Cerebellar nuclear complex (tissue), 1 donor: ENCODE measurements at places on chromosomes 2 and 18.

DNA sequence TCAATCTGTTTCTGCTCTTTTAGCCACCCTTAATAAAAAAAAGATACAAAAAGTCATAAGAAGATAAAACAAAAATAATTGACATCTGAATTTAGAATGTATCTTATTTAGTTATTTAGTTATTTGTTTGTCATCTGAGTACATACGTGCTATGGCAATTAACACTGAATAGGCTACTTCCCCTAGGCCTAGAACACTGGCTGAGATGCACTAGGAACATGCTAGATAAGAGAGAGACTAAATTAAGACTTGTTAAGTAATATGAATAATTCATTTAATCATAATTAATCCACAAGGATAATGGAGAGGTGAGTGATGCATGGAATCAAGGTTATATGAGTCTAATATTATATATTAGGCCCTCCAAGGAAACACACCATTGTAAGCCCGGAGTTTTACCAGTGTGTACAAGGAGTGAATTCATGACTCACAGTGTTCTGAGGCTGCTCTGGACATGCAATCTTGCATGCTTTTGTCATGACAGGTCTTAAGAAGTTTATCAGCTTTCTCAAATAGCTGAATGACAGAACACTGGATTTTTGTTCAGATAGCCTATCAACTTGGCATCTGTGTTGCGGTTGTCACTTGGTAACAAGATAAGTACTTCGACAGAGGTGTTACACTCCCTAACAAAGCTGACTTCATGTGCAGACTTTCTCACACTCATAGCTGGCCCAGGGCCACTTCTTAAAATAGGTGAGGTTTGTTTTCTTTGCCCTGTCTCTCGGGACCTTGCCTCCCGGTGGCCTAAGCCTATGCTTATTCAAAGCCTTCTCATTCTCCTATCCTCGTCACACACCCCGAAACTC, 5.0 kb upstream of the SERPINB2 start:
- DNase-seq, result no peak

GRCh38 chr2:135762022-135762421, 20.4 kb downstream of the UBXN4 start:
- DNase-seq, result no peak

GRCh38 chr2:72325592-72326422, 178.1 kb upstream of the CYP26B1 start:
- no peak for DNase-seq

- DNase-seq, result no peak
These were observed 5.8 kb downstream of the HDLBP start for GRCh38 chr2:241309684-241310117.

DNA sequence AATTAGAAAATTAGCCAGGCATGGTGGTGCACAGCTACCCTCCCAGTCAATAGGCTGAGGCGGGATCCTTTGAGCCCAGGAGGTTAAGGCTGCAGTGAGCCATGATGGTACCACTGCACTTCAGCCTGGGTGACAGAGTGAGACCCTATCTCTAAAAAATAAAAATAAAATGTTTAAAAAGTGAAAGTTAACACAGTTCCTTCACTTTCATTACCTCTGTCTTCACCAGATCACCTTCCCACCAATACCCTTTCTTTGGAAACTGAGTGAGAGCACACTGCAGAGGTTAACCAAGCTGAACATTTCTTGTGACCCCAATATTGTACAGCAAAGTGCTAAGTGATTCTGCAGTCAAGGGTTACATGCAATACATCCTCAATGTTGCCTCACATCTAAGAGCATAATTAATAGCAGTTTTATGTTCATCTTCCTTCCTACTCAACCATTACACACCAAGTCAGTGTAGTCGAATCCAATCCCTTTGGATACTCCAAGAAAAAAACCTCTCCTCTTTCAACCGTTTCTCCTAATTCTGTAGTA, 1.7 kb downstream of the L3MBTL4 start:
- no peak for DNase-seq

DNA sequence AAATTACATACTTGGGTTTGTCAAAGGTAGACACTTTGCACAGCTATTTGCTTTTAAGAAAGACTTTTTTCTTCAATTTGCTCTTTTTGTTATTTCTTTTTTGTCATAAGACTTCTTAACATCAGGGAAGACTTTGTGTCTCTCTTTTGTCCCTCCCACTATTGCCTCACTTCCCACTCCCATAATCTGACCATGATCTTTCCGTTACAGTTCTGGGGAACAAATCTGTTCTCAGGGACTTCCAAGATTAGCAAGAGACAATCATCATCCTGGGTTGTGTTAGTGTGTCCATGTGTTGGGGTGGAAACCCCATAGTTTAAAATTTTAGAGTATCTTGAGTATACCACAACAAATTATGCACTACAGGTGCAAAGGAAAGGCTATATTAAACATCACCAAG, 75.3 kb downstream of the REV1 start:
- DNase-seq, result no peak

- no peak for DNase-seq
These were observed 349.5 kb downstream of the IRS1 start for GRCh38 chr2:226450141-226450540.

DNA sequence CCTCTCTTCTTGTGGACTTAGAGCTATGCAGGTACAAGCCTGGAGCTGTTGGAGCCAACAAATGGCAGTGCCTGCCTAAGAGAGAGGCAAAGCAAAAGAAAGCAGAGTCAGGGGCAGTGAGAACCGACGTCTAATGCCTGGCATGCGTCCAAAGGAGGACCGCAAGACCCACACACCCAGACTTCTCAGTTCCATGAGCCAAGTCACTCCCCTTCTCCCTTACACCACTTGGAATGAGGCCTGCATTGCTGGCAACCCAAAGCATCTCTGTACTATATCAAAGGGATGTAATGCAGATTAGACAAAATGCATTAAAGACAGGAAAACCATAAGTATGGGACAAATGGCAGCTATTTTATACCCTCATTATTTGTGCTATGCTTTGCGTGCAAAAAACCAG, 49.9 kb upstream of the RNU4ATAC start:
- no peak for DNase-seq
